Stimulated activated CD8-positive, alpha-beta memory T cell treated with anti-CD3 and anti-CD28 coated beads, Interleukin-15, amount 100 ng/mL, for 24 hours (primary cell): ENCODE measurements at places on chromosomes 12 and 14.

- no peak for DNase-seq
These were observed 769.4 kb upstream of the USP15 start for GRCh38 chr12:61490526-61491498.

GRCh38 chr12:48472259-48472658 lies at the start of gene ANP32D:
Gene ANP32D, plus strand, starts transcription at chr12:48472559. Its CDS starts 106 bp downstream, at chr12:48472665.
- no peak for DNase-seq

DNA sequence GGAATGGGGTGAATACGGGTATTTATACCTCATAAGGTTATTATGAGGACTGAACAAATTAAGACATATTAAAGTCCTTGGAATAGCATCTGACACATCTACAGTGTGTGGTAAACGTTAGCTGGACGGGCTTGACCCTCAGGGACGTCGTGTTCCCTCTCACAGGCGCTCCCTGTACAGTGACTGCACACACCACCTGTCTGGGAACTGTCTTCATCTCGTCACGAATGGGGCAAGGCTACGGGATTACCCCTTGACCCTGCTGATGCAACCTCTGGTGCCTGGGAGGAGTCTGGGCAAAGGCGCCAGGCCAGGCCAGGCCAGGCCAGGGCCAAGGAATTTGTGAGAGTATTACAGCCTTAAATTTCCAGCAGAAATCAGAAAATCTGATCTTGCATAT lies 191.1 kb downstream of the CALM1 start:
- no peak for DNase-seq

DNA sequence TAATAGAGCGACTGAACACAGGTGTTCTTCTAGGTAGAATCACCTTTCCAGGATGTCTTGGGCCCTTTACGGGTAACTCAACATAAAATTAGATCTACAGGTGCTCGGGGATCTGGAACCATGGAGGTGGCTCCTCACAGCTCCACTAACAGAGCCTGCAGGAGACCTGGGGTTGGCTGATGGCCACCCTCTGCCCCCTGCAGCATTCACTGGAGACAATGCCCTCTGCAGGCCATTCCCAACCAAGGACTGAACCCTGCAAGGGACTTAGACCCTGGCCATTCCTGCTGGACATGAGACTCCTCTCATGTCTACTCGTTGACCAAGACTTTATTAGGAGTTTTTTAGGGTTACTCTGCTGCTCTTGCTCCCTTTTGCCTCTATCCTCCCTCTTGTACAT lies 58.5 kb upstream of the PPP4R3A start:
- DNase-seq, result no peak

- no peak for DNase-seq
These were observed 95.1 kb downstream of the DIO2 start for GRCh38 chr14:80116157-80116556.

- no peak for DNase-seq
These were observed 6.9 kb upstream of the NAA25 start for GRCh38 chr12:112115259-112116045.

DNA sequence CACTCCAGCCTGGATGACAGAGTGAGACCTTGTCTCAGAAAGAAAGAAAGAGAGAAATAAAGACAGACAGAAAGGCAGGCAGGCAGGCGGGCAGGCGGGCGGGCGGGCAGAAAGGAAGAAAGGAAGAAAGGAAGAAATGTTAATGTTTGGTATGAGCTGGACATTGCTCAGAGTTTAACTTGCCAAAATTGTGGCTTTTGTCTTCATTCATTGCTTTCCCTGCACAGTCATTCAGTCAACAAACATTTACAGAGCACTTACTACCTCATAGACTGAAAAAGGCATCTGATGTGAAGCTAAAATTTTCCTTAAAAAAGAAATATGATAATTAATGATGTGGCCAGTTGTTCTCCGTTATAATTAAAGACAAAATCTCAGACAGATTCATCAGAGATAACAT lies 247.1 kb downstream of the SPTSSA start:
- DNase-seq, result no peak

GRCh38 chr12:132771126-132771838 lies 9.7 kb upstream of the ANKLE2 start:
- DNase-seq, result no peak

- no peak for DNase-seq
These were observed 72.0 kb upstream of the RESF1 start for GRCh38 chr12:31887109-31887811.

GRCh38 chr12:63795032-63795687 lies 15.5 kb downstream of the RXYLT1 start:
- DNase-seq, result no peak

- DNase-seq, result no peak
These were observed 69.3 kb downstream of the ZFC3H1 start for GRCh38 chr12:71594214-71594948.

DNA sequence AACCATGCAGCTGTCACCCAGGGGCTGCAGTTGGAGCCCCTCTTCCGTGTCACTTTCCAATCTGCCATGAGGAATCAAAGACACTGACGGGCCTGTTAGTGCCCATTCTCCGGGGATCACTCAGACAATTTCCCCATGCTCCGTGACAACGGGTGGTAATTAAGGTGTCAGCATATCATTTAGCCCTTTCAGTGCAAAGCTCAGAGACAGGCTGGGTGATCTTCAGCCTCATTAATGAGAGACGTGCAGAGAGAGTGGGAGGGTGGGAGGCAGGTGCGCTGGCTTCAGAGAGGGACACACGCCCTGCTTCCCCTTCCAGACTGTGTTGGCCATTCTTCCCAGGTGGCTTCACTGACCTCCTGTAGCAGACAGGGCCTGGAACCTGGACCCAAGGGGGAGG lies 58.7 kb downstream of the MVK start:
- DNase-seq, result no peak

GRCh38 chr12:95726903-95727302 lies 63.7 kb downstream of the NTN4 start:
- DNase-seq, result no peak

- DNase-seq, result no peak
These were observed 40.9 kb downstream of the TRIP11 start for GRCh38 chr14:91998667-91999570.

DNA sequence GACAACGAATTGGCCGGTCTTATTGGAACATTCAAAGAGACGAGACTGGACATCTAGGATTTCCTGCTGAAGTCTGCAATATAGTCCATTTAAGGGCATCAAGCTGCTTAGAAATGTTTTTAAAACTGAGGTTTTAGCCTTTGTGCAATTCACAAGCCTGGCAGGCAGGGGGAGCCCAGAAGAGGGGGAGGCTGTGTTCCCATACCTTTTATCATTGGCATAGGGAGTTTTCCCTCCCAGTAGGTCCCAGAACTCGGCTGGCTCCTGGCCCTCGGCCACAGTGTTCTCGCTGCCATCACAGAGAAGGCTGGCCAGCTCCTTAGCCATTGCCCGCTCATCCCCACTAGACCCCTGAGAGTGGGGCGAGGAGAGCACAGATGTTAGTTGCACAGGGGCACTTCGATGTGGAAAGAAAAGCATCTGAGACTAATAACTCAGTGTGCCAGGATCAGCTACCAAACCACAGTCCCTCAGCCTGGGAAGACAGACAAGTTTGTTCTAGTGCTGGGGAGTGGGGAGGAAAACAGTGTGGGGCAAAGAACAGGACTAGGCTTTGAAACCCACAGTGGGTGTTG lies 15.1 kb downstream of the AVIL start:
- DNase-seq, result no peak

DNA sequence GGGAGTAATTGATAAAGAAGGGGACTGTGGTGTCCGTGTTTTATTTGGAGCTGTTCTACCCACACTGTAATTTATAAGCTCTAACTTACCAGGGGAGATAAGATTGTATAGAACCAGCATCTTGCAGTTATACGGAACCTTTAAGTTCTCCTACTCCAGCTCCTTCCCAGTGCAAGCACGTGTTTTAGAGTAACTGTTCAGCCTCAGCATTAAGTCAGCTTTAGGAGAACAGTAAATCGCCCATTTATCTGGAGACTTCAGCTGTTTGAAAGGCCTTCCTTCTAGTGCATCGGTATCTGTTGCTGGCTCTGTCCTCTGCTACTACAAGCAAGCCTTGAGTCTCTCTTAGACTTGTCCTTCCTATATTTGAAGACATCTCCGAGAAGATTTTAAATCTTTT lies 95.6 kb downstream of the ETV6 start:
- DNase-seq, result no peak

GRCh38 chr14:81401420-81402122 lies 1.4 kb upstream of the STON2 start:
- DNase-seq, result no peak

DNA sequence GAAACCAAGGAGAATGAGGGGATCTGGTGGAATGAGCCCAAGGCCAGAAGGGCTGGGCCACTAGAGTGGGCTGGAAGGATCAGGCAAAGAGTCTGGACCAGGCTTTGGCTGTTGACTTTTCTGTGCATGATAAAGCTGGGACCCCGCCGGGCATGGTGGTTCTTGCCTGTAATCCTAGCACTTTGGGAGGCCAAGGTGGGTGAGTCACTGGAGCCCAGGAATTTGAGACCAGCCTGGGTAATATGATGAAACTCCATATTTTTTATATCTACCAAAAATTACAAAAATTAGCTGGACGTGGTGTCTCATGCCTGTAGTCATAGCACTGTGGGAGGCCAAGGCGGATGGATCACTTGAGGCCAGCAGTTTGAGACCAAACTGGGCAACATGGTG lies 393 bp upstream of the KLHL33 start:
- DNase-seq, result no peak

DNA sequence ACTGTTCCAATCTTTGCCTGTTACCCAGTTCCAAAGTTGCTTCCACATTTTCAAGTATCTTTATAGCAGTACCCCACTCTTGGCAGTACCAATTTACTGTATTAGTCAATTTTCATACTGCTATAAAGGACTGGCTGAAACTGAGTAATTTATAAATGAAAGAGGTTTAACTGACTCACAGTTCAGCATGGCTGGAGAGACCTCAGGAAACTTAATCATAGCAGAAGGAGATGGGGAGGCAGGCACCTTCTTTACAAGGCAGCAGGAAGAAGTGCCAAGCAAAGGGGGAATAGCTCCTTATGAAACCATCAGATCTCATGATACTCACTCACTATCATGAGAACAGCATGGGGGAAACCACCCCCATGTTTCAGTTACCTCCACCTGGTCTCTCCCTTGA lies 215.0 kb downstream of the SNAPC1 start:
- no peak for DNase-seq

DNA sequence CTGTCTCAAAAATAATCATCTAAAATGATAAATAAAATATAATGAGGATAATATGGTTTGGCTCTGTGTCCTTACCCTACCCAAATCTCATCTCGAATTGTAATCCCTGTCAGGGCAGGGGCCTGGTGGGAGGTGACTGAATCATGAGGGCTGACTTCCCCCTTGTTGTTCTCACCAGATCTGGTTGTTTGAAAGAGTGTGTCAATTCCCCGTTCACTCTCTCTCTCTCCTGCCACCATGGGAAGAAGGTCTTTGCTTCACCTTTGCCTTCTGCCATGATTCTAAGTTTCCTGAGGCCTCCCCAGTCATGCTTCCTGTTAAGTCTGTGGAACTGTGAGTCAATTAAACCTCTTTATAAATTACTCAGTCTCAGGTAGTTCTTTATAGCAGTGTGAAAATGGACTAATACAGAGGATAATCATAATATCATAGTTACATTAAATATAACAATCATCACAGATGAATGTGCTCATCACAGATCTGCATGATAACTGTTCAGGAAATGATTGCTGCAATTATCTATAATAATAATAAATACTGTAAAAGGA lies 12.6 kb downstream of the EFCAB11 start:
- DNase-seq, result no peak

GRCh38 chr14:99964979-99965378 lies 100.2 kb upstream of the EVL start:
- DNase-seq, result no peak

- DNase-seq, result no peak
These were observed 341.4 kb downstream of the BMP4 start for GRCh38 chr14:53615252-53615651.

GRCh38 chr12:54352891-54353874 lies 11.1 kb downstream of the GPR84 start:
- DNase-seq, result no peak

GRCh38 chr12:58884916-58885315 lies 35.4 kb downstream of the LRIG3 start:
- DNase-seq, result no peak

GRCh38 chr12:27517546-27517945 lies 6.5 kb upstream of the PPFIBP1 start:
- no peak for DNase-seq

GRCh38 chr12:25583545-25583944 lies 30.5 kb upstream of the LMNTD1 start:
- no peak for DNase-seq

GRCh38 chr12:105825141-105825540 lies 313.6 kb downstream of the NUAK1 start:
- no peak for DNase-seq

DNA sequence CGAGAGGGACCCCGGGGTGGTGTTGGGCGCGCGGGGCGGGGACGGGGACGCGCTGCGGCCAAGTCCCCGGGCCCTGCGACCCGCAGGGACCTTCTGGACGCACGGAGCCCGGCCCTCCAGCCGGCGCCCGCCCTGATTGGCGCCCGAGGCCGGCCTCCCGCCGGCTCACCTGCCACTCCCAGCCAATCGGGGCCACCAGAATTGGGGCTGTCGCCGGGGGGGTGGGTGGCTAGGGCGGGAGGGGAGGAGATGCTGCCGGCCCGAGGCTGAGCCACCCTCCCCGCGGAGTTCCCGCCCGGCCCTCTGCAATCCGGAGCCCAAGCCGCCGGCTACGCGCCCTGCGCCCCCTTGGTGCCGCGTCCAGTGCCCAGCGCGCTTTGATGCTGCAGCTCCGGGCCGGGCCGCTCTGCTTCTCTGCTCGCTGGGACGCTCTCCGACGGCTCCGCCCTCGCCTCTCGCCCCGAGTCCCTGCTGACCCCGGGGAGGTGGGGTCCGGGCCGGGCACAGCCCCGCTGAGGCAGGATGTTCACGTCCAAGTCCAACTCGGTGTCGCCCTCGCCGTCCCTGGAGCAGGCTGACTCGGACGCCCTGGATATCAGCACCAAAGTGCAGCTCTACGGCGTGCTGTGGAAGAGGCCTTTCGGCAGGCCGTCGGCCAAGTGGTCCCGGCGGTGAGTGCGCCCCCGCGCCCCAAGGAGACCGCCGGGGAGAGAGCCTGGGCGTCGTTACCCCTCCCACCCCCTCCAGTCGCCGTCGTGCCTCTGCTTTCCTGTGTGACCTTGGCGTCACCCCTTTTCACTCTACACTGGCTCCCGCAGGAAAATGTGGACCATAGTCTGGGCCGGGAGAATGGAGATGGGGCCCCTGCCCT lies at the start of gene PLEKHD1:
Gene PLEKHD1, plus strand, starts transcription at position 285 of the 871 bp plus-strand sequence. Its CDS starts 238 bp downstream, at position 523.
- DNase-seq, result no peak

GRCh38 chr12:67019070-67019469 lies 250.1 kb upstream of the CAND1 start:
- DNase-seq, result no peak
